Central memory CD8-positive, alpha-beta T cell (primary cell): ENCODE measurements at places on chromosomes 11 and 22.

- DNase-seq, result peak; percentile 64
Observed at GRCh38 chr11:76318744-76319384, 62.1 kb downstream of the THAP12 start.

GRCh38 chr22:46573781-46574437, 36.5 kb upstream of the CELSR1 start:
- no peak for DNase-seq

- DNase-seq, result peak; percentile 15
Observed at GRCh38 chr11:130315354-130315970, 745 bp upstream of the ZBTB44 start.

DNA sequence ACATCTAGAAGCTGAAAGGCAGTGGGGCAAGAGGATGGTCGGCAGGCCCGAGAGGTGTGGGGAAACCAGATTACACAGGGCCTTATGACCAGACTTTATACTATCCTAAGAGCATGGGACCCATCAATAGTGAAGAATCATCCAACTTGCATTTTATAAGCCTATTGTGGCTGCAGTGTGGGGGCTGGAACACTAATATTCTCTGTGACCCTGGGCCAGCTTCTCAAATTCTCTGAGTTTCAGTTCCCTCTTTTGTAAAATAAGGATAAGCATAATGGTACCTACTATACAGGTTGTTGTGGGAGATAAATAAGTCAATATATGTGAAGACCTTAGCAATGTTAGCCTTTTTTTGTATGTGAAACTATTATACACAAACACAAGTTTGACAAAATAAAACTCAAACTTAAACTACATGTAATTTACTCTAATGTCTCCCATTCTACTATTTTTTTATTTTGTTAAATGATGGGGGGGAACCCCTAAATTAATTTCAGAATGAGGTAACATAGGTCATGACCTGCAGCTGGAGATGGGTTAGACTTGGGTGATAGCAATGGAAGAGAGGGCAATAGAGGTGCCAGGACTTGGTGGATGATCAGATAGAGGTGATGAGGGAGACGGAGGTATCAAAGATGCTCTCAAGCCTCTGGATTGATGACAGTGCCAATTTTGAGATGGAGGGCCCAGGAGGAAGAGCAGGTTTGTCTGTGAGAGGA, 30.1 kb downstream of the SMCO4 start:
- DNase-seq, result no peak

DNA sequence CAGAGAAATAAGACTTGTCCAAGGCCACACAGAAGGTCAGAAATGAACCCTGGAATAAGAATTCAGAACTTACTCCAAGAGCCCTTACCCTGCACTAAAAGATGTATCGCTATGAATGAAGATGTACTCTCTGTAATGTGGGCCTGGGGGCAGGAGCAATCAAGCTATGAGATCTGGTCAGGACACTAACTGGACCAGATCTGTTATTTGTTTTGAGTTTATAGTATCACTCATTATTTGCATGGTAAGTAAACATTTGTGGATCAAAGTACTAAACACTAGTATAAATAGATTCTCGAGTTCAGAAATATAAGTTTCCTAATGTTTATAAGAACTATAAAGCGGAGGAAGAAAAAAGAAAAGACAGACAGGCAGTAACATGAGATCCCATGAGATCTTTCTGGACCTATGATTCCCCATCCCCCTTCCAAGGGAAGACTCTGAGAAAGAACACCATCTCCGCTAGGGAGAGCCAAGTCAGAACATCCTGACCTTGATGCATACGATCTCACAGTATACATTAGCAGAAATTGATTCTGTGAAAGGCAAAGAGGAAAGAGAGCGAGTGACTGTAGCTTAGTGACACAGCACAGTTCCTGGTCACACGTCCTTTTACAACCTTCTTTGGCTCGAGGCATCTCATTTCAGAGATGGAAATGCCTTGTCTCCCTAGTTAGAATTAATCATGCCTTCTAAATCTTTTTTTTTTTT, 71.2 kb downstream of the USP35 start:
- no peak for DNase-seq

DNA sequence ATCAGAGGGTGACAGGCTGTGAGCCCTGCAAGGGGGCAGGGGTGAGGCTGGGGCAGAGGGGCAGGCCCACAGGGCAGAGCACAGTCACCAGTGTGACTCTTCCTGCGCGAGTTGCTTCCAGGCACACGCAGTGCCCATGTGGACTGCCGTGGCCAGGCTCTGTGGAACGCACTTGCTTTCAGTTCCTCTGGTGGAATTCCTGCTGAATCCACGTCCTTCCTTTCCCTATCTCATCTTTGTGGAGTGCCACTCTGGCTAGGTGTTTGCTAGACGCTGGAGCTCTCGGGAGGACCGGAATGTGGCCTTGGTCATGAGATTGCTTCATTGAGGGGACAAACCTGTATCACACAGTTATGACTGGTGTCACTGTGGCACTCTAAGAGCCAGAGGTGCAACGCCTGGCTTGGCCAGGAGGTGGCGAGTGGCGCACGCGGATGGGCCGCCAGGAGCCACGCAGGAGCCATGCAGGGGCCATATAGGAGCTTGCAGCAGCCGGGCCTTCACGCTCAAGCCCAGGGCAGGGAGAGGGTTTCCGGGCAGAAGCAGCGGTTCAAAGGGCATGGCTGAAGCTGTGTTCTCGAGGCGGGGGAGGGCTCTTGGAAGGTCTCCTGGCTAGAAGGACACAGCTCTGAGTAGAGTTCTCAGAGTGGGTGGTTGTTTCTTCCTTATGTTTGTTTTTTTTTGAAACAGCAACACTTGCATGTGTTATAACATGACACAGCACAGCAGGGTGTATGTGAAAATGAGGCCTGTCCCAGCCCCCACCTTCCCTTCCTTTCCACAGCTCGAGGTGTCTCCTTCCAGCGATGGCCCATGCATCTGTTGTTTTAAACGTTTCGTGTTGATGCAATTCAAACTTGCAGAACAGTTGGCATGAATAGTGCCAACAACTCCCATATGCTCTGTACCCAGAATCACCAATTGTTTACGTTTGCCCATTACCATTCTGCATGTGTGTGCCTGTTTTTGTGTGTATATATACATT, 36.2 kb downstream of the TBC1D22A start:
- DNase-seq, result peak; percentile 66

DNA sequence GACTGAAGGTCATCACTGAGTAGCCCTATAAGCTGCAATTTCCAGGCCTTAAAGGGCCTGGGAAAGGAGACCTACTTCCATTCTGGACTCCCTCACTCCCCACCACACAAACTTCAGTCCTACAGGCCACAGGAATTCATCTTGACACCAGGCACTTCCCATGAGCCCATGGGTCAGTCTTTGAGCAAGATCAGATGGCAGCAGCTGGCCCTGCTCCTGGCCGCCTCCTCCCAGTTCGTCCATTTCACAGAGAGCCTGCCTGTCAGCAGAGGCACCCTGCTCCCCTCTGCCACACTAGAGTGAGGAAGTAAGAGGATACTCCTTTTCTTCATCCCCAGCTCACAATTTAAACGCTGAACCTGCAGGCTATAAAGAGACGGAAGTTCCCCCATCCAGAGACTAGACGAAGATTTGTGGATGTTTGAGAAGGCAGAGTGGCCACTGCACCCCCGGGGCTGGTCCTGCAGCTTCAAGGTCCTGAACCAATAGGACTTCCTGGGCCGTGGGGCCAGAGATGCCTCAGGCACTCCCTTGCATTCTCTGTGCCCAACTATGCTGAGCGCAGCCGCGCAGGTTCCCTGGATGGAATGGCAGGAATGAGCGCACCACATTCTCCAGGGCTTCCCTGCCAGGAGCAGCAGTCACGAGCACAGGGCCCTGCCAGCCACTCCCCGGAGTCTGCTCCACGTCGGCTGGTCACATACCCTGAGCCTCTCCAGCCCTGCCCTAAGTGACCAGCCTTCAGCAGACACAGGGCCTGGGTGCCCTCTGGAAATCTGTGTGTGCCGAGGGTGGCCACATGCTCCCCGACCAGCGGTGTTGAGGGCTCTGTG, 33.5 kb upstream of the BID start:
- no peak for DNase-seq

DNA sequence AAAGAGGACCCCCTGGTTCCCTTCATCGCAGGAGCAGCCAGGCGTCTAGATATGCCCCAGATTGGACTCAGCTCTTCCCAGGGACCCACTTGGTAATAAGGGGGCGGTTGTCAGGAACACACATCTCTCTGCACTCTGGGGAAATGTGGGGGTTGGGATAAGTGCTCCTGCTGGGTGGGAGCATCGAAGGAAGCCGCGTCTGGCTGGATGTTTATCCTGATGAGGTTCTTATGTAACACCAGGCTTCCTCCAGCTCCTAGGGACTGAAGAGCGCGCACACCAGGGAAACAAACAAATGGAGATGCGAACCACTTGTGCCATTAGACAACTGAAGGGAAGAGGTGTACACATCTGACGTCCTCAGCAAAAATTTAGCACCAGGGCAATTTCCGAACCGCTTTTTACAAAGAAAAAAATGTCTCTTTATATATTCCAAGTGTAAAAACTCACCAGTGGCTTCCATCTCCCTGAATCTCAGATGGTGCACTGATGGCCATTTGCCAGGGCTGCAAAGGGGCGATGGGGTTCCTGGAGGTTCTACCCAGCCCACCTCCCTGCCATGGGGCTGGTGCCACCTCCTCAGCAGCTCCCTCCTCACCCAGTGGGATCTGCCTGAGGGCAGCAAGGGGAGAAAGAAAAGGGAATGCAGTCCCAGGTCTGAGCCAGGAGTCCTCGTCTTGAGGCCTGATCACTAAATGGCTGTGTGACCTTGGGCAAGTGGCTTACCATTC, 89.4 kb downstream of the PKNOX2 start:
- no peak for DNase-seq

DNA sequence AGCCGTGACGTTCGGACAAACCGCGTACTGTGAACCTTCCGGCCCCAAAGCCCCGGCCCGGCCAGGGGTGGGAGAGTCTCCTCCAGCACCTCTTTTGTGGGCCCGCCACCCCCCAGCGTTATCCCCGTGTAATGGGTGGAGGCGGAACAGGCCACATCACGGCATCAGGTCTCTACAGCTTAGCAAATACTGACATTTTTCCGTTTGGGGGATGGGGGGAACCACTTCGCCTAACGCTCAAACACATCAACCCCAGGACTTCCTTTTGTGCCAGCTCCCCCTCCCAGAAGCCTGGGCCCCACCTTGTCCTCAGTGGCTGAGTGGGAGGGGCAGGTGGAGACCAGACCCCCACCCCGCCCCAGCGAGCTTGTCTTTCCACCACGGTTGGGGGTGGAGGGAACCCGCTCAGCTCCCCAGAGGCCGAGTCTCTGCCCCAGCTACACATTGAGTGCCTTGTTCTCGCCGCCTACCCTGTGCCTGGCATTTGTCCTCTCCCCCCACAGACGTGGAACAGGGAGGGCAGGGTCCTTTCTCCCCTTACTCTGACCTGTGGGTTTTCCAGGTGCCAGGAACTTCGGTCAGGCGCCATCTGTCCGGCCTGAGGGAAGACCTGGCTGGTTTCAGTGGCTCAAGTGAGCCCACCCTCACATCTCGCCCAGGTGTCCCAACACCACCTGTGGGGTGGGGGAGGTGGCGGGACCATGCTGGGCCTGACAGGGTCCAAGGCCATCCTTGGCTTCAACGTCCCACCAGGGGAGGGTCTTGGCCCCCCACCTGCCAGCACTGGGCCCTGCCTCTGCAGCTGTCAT, 29.6 kb downstream of the SBF1 start:
- DNase-seq, result peak; percentile 35

DNA sequence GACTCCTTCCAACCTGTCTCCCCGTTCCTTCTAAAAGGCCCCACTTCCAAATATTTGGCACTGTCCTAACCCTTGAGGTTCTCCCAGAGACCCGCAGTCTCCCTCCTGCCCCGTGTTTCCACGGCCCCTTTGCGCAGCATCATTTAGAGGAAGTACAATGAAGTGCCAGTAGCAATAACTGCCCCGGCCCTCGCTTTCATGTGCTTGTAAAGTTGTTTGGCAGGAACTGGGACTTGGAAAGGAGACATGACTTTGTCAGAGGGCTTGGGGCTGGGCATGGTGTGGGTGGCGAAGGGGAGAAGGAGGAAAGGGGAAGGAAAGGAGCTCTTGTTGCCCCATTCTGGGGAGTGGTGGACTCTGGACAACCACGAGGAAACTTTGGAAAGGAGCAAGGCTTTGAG, 2.6 kb downstream of the CD44 start:
- DNase-seq, result no peak

DNA sequence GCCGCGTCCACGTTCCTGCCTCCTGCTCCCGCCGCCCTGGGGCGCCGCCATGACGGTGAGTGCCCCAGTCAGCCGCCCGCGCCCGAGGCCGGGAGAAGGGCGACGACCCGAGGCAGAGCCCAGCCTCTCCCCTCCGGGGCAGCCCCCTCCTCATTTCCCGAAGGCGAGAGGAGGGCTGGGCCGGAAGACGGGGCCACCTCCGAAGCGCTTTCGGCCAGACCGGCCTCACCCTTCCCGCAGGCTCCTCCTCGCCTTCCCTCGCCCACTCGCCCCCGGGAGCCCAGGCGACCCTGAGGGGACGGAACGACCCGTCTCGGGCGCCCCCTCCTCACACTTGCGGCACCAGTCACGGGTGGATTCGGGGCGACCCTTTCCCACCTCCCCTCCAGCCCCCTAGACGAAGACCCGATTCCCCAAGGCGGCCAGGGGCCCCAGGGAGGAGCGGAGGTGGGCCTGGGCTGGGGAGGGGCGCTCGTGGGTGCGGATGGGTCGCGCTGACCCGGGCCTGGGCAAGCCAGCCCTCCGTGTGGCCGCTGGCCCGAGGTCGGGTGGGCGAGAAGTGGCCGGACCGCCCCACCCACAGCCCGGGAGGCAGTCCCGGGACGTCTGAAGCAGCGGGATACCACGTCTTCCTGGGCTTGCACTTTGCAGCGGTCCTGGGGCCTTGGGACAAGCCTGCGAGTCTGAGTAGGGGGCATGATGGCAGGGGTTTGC, 49.7 kb downstream of the TRIOBP start:
- no peak for DNase-seq
